ENCODE measurements at places on chromosomes 7 and 10.

GRCh38 chr7:29879609-29880008 lies 73.3 kb downstream of the WIPF3 start:
- DNase-seq = no peak

DNA sequence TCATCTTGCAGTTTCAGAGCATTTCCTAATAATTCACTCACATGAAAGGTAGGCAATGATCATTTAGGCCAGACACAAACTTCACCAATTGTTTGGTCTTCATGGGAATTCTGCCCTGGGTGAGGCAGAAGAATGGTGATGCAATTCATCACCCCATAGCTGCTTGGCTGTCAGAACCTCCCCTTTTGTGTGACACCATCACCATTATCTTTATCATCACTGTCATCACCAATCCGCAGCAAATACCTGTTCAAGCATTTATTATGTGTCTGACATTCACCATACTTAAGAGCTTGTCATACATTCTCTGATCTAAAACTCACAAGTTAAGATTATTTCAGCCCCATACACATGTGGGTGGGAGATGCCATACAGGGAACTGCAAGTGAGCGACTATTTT lies 799.5 kb upstream of the LRRN3 start:
- DNase-seq = no peak

- no peak for DNase-seq
Observed at GRCh38 chr10:62830679-62831078, 14.5 kb upstream of the EGR2 start.

DNA sequence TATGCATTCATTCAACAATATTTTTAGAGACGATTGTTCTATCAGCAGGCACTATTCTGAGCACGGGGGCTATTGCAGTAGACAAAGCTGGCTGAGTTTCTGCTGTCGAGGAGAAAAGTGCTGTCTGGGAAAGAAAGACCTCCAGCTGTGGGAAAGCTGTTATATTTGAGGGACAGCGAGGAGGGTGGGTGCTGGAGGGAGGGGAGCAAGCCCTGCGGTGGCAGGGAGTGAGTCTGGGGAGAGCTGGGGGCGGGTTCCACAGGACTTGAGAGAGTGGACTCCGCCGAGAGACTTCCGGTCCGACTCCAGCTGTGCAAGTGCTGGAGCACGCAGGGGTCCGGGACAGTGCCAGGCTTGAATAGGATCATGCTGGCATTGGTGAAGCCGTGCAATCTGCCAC lies 602.1 kb upstream of the FOXK1 start:
- DNase-seq = no peak

DNA sequence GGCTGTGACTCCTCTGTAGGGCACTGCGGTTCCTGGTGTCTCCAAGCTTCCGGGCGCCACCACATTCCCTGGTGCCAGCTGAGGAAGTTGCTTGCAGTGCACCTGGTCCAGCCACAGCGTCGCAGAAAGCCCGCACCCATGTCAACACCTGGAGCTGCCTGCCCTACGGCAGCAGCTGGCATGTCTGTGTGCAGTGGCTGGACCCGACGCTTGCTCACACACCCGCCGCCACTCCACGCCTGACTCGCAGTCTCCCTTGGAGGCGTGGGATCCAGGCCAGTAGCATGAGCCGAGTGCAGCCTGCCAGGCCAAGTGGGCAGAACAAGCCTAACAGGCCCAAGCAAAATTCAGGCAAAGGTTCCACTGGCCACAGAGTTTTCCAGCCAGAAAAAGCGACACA lies 118.1 kb upstream of the PHF14 start:
- no peak for DNase-seq

GRCh38 chr10:59995862-59996261 lies 89.5 kb upstream of the CCDC6 start:
- no peak for DNase-seq

GRCh38 chr7:138606236-138606635 lies 94.9 kb downstream of the SVOPL start:
- no peak for DNase-seq

DNA sequence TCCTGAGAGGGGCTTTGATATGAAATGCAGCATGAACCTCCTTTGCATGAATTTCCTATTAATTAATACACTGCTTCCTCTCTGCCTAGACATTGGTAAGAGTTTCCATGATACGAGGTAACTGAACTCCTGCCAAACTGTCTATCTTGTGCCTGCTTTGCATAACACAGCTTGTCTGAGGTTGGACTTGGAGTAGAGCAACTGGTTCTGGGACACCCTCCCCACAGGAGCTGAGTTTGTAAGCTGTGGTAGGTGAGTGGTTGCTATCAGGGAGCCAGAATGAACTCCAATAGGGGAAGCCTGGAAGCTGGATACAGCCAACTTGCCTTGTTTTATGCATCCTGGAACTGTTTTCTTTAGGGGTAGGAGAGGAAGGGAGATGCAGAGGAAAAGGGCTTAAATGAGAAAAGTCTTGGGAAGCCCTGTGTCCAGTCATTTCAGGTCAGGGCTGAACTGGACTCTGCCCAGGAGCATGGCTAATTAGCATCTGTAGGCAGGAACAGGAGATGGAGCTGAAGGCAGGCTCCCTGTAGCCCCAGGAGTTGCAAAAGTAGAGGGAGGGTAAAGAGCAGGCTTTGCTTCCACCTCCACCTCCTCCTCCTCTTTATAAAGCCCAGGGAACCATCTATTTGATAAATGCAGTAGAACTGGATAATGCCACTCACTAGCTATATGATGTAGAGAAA lies 73.2 kb upstream of the GPR158 start:
- no peak for DNase-seq

DNA sequence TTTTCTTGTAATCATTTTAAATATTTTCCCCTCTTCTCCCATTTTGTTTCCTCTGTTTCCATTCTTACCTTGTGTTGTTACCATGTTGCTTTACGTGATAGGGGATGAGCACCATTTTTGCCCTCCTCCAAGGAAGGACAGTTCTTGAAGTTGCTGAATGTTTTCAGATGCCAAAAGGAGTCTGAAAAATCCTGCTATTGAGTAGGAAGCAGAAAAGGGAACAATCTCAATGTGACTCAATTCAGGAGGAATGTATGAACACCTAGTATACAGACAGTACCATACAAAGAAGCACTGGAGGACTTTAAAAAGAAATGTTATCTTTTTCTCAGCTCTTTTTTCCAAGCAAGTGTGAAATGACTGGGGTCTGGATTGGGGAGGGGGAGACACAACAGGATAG lies 5.1 kb upstream of the NAMPT start:
- DNase-seq = no peak

GRCh38 chr10:132961787-132962622 lies 19.6 kb upstream of the CFAP46 start:
- DNase-seq = no peak

GRCh38 chr10:14578060-14578952 lies 196.4 kb downstream of the FAM107B start:
- no peak for DNase-seq
